Right renal pelvis (tissue), 4 donors: ENCODE measurements at places on chromosomes 6 and 20.

GRCh38 chr6:154502553-154502952, 7.9 kb downstream of the CNKSR3 start:
- no peak for DNase-seq

- no peak for DNase-seq
Measured at GRCh38 chr6:122621638-122622037, 11.4 kb downstream of the PKIB start.

- DNase-seq: no peak
Measured at GRCh38 chr6:138194287-138194686, 24.0 kb downstream of the PBOV1 start.

GRCh38 chr6:169897601-169898358, 146.4 kb downstream of the ERMARD start:
- DNase-seq: no peak

DNA sequence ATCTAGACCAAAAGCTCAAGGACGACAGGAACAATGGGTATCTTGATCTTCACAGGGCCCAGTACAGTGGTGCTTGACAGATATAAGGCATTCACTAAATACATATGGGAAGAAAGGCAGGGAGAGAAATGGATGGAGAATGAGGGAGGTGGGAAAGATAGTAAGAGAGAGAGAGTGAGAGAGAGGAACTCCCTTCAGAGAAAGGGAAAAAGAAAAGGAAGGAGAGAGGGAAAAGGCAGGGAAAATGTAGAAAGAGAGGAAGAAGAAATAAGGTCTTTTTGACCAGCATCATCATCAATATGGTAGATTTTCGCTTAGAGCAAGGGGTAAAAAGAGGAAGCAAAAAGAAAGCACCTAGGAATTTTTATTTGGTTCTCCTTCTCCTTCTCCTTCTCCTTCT, 760 bp upstream of the ANKRD66 start:
- DNase-seq: no peak

GRCh38 chr20:17850684-17851026, 117.9 kb downstream of the SNX5 start:
- no peak for DNase-seq

DNA sequence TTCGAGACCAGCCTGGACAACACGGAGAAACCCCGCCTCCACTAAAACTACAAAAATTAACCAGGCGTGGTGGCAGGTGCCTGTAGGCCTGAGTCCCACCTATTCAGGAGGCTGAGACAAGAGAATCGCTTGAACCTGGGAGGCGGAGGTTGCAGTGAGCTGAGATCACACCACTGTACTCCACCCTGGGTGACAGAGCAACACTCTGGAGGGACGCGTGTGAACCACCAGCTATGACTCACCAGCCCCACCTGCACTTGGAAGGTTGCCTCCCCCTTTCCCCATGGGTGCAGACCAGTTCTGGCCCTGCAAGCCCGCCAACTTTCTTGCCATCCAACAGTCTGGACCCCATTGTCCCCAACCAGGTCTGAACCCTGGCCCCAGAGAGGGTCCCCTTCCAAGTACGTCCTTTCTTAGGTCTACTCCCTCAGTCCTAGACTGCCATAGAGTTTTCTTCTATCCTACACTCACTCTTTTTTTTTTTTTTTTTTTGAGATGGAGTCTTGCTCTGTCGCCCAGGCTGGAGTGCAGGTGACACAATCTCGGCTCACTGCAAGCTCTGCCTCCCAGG, 29.2 kb downstream of the ATP9A start:
- no peak for DNase-seq

DNA sequence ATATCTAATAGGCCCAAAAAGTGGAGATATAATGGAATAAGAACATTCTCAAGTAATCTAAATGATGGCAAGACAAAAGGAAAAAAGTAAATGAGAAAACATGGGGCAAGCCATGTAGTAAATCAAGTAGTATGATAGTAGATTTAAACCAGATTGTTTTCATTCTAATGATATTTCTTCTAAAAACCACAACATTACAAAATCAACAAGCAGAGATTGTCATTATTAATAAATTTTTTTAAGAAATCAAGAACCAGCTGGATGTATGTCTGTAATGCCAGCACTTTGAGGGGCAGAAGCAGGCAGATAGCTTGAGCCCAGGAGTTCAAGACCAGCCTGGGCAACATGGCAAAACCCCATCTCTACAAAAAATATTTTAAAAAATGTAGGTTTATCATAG, 155.0 kb downstream of the RNGTT start:
- no peak for DNase-seq

GRCh38 chr6:116051244-116051643, 9.4 kb downstream of the FRK start:
- DNase-seq: no peak

DNA sequence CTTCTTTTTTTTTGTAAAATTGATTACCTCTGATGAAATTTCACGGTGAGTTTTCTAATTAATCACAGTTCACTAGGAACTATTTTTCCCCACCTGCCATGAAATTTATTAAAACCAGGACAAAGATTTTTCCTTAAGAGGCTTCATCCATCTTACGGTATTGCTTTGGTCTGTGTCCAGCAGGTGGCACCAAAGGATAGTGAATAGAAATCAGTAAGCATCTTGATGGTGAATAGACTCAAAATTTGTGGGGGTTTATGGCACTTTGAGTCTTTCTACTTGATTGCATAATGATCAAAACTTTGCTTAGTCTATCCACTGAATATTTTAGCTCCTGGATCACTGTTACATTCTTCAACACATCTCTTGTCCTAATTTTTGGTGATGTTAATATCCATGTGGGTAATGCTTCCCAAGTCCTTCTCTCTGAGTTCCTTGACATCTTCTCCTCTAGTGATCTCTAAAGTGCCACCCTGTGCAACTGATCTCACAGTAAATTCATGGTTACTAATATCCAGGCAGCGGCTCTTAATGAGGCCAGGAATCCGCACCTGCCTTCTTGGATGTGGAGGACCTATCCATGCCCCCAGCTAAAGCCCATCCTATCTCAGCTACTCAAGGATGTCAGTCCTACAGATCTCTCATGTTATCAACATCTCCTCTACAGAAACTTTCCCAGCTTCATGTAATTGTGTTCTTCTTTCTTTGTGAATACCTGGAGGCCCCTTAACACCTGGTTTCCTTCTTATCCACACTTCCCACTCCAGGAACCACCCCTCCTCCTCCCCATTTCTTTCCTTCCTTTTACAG, 54.5 kb downstream of the STMND1 start:
- peak; percentile 73 for DNase-seq

DNA sequence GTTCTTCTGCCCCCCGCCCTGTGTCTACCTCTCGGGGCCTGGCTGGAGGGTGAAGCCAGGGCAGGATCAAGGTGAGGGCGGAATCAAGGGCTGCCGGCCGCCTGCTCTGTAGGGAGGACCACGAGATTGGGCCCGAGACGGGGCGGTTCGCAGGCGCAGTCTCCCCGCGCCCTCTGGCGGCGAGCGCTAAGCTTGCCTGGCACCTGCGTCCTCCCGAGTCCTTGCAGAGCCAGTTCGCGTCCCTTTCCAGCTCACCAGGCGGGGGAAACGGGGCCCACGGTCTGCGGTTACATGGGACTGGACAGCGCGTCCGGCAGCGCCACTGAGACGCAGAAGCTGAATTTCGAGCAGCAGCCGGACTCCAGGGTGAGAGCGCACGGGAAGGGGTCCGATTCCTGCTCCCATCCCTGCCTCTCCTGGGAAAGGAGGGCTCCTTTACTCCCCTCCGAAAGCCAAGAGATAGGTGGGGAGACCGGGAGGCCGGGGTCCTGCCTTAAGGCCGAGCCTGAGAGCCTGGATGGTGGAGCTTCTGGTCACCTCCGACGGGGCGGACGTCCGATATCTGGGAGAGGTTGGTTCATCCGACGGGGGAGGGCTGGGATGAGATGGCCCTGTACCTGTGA, 3.6 kb upstream of the MATN4 start:
- DNase-seq: peak; percentile 20

- no peak for DNase-seq
Measured at GRCh38 chr6:157602521-157603295, 220.3 kb upstream of the SNX9 start.

DNA sequence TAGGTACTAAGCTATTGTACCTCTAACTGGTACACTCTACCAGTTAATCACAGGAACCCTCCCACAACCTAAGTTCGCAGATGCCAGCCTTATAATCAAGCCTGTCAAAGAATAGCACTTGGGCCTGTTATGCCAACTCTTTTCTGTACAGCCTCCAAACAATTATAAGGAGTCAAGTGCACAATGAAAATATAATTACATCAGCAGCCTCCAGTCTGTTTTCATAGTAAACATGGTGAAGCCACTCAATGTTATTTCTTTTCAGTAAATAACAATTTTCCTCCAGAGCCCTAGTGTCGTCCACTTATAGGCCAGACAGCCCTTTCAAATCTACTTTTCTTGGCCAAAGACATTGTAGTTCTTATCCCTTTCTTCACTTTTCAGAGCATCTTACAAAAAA, 82.7 kb upstream of the CARMIL1 start:
- no peak for DNase-seq

DNA sequence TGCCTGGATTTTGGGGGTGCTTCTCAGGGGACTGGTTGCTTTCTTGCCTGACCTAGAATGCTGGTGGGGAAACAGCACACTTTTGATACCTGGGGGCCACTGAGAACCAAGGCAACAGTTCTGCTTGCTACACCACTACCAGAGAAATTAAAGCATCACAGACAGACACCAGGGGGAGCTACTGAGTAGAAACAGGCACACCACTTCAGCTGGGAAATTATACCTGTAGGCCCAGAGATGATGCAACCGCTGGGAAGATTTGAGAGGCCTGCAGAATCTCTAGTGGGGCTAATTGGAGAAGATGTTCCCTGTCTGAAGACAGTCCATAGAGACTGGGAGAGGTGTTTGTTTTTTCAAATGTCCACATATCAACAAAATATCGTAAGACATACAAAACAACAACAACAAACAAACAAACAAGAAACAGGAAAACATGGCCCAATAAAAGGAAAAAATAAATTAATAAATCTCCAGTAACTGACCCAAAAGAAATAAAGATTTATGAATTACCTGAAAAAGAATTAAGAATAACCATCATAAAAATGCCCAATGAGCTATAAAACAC, 129.4 kb upstream of the RIN2 start:
- DNase-seq: peak; percentile 25

GRCh38 chr20:46060301-46060881, 29.4 kb downstream of the NCOA5 start:
- no peak for DNase-seq

GRCh38 chr6:110545081-110545872, 68.9 kb upstream of the SLC22A16 start:
- no peak for DNase-seq

GRCh38 chr20:40765814-40766480, 76.9 kb upstream of the MAFB start:
- DNase-seq: no peak

- DNase-seq: no peak
Measured at GRCh38 chr6:134723081-134723871, 226.6 kb downstream of the ALDH8A1 start.

DNA sequence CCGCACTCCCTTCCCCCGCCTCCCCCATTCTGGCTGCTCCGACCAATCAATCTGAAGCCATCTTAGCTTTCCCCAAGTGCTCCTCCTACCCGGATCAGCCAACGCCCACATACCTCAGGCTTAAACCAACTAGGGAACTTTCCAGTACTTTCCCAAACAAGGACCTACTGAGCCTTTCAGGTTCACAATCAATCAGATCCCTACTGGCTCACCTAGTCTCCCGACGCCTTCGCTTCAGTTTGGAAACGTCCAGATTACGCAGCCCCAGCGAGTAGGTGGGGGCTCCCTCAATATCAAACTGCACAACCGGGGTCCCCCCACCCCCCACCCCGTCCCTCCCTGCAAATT, 432 bp downstream of the HSPA1L start:
- peak; percentile 95 for DNase-seq

- no peak for DNase-seq
Measured at GRCh38 chr20:62899633-62900051, 26.7 kb downstream of the DIDO1 start.

GRCh38 chr6:13369591-13369990, 41.3 kb upstream of the TBC1D7 start:
- DNase-seq: no peak

- no peak for DNase-seq
Measured at GRCh38 chr6:134894800-134895199, 55.1 kb downstream of the ALDH8A1 start.

DNA sequence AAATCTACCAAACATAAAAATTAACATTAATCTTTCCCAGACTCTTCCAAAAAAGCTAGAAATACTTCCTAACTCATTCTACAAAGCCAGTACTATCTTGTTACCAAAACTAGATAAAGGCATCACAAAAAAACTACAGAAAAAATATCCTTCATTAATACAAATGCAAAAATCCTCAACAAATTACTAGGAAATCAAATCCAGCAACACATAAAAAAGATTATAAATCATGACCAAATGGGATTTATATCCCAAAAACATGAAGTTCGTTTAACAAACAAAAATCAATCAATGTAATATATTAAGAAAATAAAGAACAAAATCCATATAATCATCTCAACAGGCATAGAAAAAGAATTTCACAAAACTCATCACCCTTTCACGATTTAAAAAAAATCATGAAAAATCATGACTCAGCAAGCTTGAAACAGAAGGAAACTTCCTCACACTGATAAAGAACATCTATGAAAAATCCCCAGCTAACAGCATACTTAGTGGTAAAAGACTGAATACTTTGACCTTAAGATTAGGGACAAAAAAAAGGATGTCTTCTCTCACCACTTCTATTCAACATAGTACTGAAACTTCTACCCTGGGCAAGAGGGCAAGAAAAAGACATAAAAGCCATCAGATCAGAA, 43.2 kb downstream of the RANBP9 start:
- no peak for DNase-seq

DNA sequence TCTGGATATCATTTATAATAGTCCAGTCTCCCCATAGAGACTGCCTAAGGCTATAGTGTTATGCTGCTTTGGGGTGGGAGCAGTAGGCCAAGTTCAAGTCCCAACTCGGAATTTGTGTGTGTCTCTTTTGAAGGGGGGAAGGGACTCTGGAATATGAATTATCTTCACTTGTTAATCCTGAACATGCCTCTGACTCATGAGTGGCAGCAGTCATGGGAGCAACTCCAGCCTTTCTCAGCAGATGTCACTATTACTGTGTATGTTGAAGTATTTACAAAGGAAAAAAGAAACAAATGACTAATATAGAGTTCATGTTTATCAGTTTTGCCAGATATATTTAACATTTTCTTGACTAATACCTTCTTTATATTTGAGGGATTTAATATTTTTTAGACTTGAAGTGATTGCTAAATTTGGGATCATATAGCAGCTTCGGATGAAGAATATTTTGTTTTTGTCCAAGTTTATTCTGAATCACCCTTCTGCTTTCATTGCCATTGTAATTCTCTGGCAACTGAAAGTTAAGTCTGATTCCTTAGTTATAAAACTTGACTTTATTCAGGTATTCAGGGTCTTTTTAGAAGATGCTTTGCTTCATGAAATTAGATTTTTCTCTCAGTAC, 23.4 kb downstream of the FAM217A start:
- DNase-seq: no peak

- DNase-seq: no peak
Measured at GRCh38 chr6:87971605-87972262, 75.9 kb upstream of the SPACA1 start.

- no peak for DNase-seq
Measured at GRCh38 chr6:37500294-37500608, 558 bp upstream of the CCDC167 start.

GRCh38 chr20:24802286-24802820, 146.7 kb upstream of the CST7 start:
- no peak for DNase-seq

GRCh38 chr6:89873721-89874120, 20.5 kb upstream of the GJA10 start:
- no peak for DNase-seq

GRCh38 chr6:45009576-45009975, 318.6 kb upstream of the RUNX2 start:
- no peak for DNase-seq
